ENCODE measurements at places on chromosomes 5 and 9.

DNA sequence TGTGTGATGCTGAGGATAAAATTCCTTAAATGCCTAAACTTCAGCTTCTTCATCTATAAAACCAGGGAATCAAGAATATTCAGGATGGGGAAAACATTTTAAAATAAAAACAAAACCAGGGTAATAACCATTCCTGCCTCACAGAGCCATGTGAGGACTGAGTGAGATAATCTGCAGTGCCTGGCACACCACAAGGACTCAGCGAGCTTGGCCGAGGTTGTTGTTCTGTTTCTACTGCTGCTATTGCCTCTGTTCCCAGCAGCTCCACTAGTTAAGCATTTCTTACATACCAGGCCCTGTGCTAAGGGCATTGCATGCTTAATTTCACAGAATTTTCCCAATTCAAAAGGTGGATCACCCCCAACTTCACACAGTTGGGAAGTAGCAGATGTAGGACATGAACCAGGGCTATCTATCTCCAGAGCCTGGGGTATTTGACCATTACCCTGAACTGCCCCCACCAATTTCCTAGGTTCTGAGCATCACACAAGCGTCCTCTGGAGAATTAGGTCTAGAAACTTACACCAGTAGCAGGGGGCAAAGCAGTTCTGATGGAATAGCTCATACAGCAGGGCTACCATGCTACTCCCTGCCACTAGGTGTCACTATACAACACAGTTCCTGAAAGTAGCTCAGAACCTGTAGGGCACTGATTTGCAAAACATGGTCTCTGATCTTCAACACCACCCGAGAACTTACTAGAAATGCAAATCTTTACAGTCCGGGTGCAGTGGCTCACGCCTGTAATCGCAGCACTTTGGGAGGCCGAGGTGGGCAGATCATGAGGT, 74.3 kb downstream of the LRSAM1 start:
- no peak for DNase-seq

GRCh38 chr9:21317956-21318923, 13.1 kb upstream of the IFNA5 start:
- no peak for DNase-seq

- DNase-seq: no peak
These were observed 2.8 kb upstream of the PFN3 start for GRCh38 chr5:177403102-177403791.

DNA sequence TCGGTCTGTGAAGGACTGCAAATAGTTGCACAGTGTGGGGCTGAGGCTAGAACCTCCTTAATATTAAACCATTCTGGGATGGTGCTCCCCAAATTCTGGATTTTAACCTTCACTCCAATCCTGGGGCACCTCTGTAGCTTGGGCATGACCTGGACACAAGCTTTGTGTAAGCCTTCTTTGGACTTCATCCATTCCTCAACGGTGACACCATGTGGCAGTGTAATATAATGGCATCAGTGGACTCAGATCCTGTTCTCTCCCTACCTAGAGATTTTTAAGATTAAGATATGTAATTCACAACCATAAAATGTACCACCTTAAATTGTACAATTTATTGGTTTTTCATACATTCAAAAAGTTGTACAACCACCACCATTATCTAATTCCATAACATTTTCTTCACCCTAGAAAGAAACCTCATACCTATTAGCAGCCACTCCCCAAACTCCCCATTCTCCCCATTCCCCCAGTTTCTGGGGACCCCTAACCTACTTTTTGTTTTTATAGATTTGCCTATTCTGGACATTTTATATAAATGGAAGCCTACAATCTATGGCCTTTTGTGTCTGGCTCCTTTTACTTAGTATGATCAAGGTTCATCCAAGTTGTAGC, 4.8 kb upstream of the PLGRKT start:
- DNase-seq: peak; percentile 28

DNA sequence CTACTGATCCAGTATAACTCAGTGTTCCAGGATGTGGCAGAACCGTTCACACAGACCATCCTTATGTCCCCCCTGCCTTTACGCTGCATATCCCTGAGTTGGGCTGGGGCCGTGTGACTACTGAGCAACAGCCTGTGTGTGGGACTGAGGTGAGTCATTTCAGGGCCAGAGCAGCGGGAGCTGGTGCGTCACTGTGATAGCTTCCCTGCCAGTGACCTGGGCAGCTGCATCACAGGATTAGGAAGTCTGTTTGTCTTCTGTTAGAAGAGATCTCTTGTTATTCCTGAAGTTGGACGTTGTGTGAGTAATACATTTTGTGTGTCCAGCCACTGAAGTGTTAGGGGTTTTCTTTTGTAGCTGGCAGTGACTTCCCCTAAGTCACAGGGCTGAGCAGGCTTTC, 35.6 kb downstream of the TPPP start:
- no peak for DNase-seq

DNA sequence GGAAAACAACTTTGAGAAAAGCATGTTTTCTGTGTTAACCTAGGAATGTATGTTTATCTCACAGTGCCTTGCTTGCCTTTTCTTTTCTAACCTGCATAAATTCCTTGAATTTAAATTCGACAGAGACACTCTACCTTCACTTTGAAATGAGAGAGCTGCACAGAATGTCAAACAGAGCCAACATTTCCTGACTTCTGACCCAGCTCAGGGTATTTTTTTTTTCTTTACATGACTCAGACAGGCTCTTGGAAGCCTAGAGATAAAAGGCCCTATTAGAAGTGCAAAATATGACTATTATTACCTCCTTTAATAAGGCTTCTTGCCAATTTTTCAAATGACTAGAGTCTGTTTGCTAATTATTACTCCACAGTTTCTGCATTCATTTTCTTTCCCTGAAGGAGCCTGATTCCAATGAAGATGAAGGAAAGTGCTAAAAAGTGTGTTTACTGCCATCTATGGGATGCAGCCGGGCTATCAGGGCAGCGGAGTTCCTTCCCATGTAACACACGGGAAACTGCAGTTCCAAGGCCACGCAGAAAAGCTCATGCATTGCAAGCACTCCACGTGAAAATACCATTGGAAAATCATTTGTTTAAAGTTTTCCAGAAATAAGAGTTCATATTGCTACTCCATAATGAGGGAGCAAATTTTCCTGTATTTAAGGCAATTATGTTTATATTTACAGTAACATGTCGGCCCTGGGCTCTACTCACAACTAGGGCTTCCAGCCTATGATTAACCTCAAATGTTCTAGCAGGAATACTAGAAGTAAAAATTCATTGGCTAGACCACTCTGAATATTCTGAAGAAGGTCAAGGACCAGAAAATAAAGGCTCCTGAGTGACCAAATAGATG, 485.6 kb downstream of the ZSWIM6 start:
- peak; percentile 62 for DNase-seq

DNA sequence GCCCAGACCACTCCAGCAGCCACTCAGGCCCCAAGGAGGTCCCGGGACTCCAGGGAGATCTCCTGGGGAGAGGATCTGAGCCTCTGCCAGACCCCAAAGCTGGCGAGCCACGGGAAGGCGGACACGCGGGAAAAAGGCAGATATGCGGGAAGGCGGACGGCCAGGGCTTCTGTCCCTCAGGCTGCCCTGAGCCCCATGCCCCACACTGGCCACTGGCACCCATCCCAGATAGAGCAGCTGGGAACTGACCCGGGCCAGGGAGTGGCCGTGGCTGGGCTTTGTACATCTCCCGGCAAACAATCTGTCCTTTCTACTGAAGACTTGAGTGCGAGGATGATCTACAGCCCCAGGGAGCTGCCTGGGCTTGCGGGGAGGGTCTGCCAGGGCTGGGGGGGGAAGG, 21.1 kb upstream of the NOTCH1 start:
- no peak for DNase-seq

GRCh38 chr9:108297073-108297472, 558.7 kb downstream of the ACTL7B start:
- no peak for DNase-seq

DNA sequence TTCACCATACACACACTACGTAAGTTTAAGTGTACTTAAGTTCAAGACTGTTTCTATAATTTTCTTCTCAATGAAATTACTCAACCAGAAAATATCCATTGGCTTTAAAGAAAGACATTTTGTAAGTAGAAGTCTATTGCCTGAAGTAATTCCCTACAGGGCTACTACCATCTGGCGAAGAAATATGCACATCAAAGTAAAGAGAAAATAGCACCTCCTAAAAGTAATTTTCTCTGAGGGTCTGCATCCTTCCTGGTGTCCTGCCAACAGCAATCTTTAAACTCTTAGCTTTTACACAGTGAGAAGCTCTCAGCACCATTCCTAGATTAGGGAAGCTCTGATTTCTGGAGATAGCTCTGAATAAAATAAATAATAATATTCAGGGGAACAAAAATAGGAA, 498.5 kb upstream of the TYRP1 start:
- DNase-seq: no peak

GRCh38 chr9:35915681-35916294, 6.5 kb downstream of the SPAAR start:
- no peak for DNase-seq

GRCh38 chr9:85420750-85421149, 321.0 kb downstream of the AGTPBP1 start:
- DNase-seq: peak; percentile 82

GRCh38 chr5:57448751-57449150, 33.9 kb downstream of the ACTBL2 start:
- no peak for DNase-seq

GRCh38 chr5:175856408-175857100, 14.8 kb upstream of the CPLX2 start:
- DNase-seq: no peak

GRCh38 chr9:14271093-14271673, 42.8 kb downstream of the NFIB start:
- peak; percentile 69 for DNase-seq

DNA sequence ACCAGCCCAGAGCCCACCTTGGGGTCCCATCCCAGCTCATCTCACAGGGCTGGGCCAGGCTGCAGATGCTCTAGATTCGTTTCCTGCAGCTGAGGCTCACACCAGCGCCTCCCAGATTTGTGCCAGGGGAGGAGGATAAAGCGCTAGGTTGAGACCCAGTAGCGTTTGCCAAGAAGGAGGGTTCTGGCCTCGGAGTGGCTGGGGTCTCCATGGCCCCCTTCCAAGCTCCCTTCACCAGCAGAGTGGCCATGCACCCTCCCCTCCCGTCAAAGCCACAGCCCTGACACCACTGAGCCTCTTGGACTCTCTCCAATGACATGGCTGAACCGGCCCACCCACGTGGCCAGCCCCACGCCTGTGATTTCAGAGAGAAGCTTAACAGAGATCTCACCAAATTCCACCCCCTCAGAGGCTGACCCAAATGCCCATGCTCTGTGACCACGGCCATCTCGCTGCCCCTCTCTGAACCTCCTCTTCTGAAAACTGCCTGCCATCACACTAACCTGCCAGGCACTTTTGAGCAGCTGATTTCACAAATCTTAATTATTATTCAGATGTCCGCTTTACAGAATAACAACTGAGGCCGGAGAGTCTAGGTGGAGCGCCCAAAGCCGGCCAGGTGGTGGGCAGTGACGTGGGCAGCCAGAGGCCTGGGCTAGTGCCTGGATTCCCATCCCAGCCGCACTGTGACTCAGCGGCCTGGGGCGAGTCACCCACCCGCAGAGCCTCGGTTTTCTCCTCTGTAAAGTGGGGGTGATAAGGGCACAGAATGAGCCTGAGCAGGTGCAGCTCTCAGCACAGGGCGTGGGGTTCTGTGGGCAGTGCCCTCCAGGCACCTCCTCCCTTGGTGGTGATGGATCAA, 155.7 kb downstream of the C9orf50 start:
- no peak for DNase-seq

DNA sequence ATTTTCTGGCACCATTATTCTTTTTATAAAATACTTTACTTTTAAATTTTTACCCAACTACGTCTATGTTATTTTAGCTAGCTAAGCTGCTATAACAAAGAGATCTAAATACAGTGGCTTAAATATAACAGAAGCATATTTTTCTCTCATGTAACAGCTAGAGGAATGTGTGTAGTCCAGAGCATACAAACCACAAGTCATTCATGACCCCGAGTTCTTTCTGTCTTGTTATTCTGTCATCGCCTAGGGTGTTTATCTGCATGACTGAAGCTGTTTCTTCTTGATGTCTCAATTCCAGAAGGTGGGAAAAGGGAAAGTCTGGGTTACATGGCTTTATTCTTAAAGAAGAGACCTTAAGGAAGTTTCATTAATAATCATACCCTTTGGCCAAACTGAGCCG, 136.9 kb upstream of the RFX3 start:
- no peak for DNase-seq

DNA sequence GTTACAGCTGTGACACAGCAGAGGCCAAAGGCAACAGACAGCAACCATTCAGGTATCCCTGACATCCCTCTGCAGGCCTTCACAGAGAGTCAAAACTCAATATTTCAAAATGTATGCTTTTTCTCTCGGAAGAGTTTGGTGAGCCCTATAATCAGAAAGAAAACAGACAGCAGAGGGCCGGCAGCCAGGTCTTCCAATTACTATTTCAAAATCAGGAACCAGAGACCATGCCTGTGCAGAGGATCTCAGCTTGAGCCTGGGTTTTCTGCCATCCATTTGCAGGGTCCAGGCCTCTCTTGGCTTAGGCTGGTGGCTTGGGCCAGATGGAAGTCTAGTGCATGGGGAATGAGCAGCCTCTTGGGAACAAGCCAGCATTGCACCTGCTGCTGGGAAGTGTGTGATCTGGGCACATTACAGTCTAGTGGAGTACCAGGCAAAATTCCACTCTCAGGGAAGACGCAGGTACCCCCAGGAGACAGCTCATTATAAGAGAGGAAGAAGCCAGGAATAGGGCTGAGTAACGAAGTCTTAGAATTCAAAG, 231.3 kb downstream of the ENC1 start:
- no peak for DNase-seq

- DNase-seq: no peak
These were observed 42.7 kb upstream of the SPINK14 start for GRCh38 chr5:148125641-148126040.
